ENCODE measurements at places on chromosomes 16 and 17.

DNA sequence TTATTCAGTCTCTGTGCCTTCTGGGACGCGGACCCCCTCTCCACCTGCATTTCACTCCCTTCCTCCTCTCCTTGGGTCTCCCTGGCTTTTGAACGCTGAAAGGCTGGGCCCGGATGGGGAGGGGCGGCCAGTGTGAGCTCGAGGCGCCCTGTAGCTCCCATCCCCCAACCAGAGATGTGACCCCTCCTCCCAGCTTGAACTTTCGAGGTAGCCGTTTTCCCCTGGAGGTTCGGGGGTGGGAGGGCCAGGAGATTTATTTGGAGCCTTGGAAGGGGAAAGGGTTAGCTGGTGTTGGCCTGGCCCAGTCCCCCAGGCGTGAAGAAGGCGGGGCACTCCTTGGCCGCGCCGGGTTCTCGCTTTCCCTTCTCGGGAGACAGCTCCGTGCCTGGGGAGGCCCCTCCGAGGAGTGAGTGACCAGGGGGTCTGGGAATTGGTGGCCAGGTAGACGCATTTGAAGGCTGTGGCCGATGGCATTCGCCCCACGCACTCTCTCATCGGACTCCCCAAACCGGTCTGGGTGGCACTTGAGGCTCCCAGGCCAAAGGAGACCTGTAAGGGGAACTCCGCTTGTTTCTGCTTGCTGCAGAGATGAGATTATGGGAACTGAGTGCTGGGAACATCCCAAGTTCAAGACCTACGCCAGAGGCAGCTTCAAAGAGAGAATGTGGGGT, 942 bp downstream of the LDAF1 start:
- no peaks in the 10 kb centered on the region for H3K27me3 ChIP-seq
- H3K4me3 ChIP-seq = peak overlapping the region; percentile 70
- DNase-seq = no peak

DNA sequence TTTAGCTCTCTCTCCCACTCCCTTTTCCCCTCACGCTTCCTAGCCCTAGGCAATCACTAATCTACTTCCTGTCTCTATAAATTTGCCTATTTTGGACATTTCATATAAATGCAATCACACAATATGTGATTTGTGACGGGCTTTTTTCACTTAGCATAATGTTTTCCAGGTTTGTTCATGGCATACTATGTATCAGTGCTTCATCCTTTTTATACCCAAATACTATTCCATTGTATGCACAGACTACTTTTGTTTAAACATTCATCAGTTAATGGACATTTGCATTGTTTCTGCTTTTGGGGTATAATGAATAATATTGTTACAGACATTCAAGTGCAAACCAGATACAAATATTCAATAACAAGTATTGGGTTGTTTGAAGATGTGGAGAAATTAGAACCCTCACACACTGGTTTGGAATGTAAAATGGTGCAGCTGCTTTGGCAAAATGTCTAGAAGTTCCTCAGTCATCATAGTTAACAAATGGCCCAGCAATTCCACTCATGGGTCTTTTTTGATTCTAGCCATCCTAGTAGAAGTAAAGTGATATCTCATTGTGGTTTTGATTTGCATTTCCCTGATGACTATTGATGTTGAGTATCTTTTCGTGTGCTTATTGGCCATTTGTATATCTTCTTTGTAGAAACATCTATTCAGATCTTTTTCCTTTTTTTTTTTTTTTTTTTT, 67.7 kb downstream of the TBX4 start:
- H3K27me3 ChIP-seq = peaks cover 5% of the 10 kb centered on the region
- no peak for DNase-seq
- no peaks in the 10 kb centered on the region for H3K4me1 ChIP-seq
- H3K27ac ChIP-seq = no peak overlapping the region
- H3K36me3 ChIP-seq = no peaks in the 10 kb centered on the region

GRCh38 chr16:66574531-66574930, 4.7 kb upstream of the CMTM2 start:
- H3K4me1 ChIP-seq = peaks cover 7% of the 10 kb centered on the region
- no peak overlapping the region for H3K4me3 ChIP-seq
- no peak for DNase-seq
- peaks cover 3% of the 10 kb centered on the region for H3K36me3 ChIP-seq
- H3K27me3 ChIP-seq = no peaks in the 10 kb centered on the region
- H3K27ac ChIP-seq = no peak overlapping the region

DNA sequence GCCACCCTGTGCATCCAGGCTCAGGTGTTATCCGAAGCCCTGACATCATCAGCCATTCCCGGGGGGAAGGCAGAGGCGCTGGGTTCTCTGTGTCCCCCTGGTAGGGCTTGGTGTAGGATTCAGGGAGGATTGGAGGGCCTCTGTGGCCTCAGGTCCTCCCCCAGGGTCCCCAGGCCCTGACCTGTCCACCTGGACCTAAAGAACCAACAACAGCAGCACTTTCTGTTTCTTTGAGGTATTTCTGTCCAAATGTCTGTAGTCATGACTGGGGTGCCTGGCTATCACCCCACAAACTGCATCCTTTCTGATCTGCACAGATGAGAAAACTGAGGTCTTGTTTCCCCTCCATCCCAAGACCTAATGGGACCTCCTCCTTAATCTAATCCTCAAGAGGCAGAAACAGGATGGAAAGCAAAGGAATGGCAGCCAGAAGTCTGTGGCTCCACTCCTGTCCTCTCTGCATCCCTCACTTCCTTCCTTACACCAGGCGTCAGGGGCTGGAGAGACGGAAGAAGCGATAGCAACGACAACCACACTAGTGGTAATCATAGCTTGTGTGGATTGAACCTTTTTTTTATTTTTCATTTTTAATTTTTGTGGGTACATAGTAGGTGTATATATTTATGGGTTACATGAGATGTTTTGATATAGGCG, 11.8 kb downstream of the NLRC5 start:
- H3K36me3 ChIP-seq = no peaks in the 10 kb centered on the region
- peaks cover 12% of the 10 kb centered on the region for H3K4me1 ChIP-seq
- H3K27me3 ChIP-seq = no peaks in the 10 kb centered on the region
- H3K4me3 ChIP-seq = no peak overlapping the region
- DNase-seq = no peak

All from RWPE2 (cell line).